ENCODE measurements at places on chromosomes 12 and 14. TPM values are rescaled to one million over a fixed set of nuclear protein-coding genes. Genes with fewer than 3 reads are reported as not detected.

- DNase-seq = no peak
Observed at GRCh38 chr12:34301251-34302130, 279.2 kb downstream of the ALG10 start.

DNA sequence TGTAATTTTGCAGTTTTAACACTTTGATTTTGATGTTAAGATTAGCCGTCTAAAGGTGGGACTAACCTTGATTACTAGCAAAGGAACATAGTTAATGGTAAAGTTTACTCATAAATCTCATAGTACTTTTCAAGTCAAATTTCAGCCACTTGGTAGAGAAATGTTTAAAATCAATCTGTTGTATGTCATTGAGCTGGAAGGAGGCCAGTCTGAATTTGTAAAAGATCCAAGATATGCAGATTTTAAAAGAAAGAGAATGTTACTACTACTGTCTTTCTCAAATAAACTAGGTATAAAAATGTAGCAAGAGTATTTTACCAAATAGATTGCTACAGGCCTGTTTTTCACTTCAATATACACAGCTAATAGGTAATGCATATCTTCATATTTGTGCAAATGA is 600.8 kb upstream of the SEL1L start:
- no peak for DNase-seq

ZNF268 gene
- 25.2 TPM for total RNA-seq

- no peak for DNase-seq
Observed at GRCh38 chr12:53766881-53767280, 15.1 kb upstream of the CISTR start.

TSHR gene
- total RNA-seq = not detected

DENR gene
- total RNA-seq = 55.8 TPM

DNA sequence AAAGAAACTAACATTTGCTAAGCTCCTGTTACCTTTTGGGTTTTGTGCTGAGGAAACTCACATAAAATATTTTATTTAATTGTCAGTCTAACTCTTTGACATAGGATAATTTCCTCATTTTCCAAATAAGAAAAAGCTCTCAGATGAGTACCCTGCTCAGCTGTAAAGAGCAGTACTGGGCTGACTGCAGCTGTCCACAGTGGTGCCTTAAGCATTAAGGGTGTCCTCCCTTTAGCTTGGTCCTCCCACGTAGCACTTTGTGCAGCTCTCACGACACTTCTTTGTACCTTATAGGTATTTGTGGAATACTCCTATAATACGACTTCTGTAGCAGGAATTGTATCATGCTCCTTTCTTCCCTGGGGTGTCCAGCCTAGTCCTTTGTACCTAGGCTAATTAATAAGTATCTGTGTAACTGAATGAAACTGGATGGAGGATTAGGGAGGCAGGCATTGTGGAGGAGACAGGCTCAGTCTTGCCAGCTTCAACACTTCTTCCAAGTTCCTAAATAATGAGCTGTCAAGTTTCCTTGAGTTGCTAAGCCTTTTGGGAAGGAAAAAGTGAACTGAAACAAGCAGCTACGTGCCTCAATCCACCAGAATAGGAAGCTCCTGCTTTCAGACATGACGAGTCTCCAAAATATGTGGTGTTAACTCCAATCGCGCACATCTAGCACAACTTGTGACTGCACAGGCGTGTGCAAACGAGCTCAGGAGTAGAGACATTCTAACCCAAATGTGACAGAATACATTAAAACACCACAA is 123.0 kb downstream of the SLC38A4 start:
- DNase-seq = no peak

GRCh38 chr12:48183876-48184548 is 568 bp downstream of the CCDC184 start:
- DNase-seq = peak; percentile 54

GARIN6 gene
- not detected for total RNA-seq

- no peak for DNase-seq
Observed at GRCh38 chr12:122125452-122126341, 47.1 kb downstream of the MLXIP start.

EIF4B gene
- total RNA-seq = 584 TPM

GRCh38 chr12:18302809-18303430 is 41.6 kb downstream of the PIK3C2G start:
- DNase-seq = no peak

- DNase-seq = no peak
Observed at GRCh38 chr12:53338017-53338416, 1.9 kb upstream of the SP7 start.

GRCh38 chr12:54684636-54685630 is 36.8 kb upstream of the DCD start:
- peak; percentile 15 for DNase-seq

- no peak for DNase-seq
Observed at GRCh38 chr12:92046557-92047392, 98.9 kb downstream of the BTG1 start.

TAMALIN gene
- total RNA-seq = 3.5 TPM

DNA sequence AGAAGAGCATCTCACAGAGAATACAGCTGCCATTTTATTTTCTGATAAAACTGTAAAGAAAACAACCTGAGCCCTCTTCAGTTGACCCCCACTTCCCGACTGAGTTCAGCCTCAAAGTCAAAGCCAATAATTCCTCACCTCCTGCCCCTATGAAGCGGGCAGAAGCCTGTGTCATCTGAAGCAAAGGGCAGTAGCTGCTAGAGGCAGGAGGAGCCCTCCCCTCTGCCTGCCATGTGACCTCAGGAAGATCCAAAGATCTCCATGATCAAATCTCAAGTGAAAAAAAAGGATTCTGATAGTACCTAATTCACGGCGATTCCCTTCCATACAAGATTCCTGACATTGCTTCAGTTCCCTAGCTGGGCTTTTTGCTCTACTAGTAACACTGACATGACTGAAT is 223.1 kb upstream of the CAND1 start:
- peak; percentile 27 for DNase-seq

DNA sequence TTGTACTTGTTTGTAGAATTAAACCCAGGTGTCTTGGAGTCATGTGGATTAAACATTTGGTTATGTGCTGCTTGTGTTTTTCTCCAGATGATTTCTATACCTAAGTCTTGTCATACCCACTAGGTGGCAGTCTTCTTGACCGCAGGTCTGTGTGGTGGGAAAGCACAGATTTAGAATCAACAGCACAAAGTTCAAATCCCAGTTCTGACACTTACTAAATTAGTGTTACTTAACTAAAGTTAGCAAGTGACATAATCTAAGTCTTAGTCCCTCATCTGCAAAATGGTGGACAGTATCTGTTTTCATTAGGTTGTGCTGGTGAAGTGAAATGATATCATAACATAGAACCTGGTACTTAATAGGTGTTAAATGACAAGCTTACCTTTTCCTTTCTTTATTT is 151.0 kb upstream of the ARHGAP5 start:
- peak; percentile 79 for DNase-seq

FAM177A1 gene
- 22.8 TPM for total RNA-seq

GRCh38 chr14:59391388-59391787 is 73.8 kb downstream of the GPR135 start:
- DNase-seq = no peak

GRCh38 chr14:52153939-52154338 is 85.1 kb upstream of the NID2 start:
- DNase-seq = no peak

- no peak for DNase-seq
Observed at GRCh38 chr12:131076296-131076695, 122.6 kb downstream of the ADGRD1 start.

SPRYD3 gene
- total RNA-seq = 5.4 TPM

- peak; percentile 78 for DNase-seq
Observed at GRCh38 chr12:107844312-107844921, 69.9 kb downstream of the ASCL4 start.

- no peak for DNase-seq
Observed at GRCh38 chr12:93784339-93785086, 107.3 kb downstream of the CRADD start.

- no peak for DNase-seq
Observed at GRCh38 chr12:48017496-48017895, 13.2 kb upstream of the COL2A1 start.

DNA sequence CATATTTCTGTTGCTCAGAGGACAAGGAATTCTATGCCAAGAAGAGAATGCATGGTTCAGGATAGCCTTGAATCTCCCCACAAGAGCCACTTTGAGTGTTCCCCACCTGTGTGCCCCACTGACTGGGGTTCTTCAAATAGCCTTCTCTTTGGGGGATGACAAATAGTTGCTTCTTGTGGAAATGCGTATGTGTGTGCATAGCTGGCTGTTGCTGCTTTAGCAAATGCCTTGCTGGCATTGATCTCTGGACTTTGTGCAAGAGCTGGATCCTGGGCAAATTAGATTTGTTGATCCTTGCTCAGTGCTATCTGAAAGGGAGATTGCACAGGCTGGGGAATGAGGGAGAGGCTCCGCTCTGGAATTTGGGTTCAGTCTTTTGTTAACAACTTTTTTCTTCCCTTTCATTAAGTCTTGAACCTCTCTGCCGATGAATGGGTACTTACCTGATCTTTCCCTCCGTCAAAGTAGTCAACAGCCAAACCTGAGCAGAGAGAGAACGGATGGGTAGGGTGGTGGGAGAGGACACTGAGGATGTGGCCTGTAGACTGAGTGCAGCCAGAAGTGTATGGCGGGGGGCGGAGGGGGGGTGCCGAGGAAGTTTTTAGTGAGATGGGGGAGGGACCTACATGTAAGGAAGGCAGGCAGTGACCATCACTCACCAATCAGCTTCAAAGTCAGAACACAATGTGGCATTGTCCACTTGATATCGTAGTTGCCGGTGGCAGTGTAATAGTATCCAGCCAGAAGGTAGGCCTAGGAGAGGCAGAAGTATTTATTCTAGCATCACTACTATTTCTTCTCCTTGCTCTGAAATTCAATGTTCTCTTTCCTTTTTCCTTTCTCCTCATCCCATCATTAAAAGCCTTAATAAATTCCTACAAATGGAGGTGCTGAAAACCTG is 10.7 kb downstream of the EMG1 start:
- DNase-seq = no peak

DNA sequence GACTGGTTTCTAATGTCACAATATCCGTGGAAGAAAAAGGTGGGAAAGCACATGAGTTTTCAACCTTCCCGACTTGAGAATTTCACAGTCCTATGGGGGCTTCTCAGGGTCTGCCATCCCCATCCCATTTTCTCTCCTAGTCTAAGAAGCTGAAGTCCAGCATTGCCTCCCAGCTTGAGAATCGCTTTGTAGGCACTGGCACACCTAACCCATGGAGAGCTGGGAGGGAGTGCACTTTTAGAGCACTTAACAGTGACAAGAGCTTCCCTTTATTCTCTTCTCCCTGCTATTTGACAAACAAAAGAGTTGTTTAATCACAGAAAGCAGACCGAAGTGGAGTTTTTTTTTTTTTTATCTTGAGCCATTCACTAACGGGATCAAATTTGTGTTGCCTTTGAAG is 22.8 kb upstream of the SRRM4 start:
- peak; percentile 46 for DNase-seq

SVOP gene
- 0.10 TPM for total RNA-seq

GRCh38 chr14:68853749-68854148 is 60.9 kb upstream of the ZFP36L1 start:
- DNase-seq = no peak

PCED1B gene
- total RNA-seq = 5.1 TPM

DNA sequence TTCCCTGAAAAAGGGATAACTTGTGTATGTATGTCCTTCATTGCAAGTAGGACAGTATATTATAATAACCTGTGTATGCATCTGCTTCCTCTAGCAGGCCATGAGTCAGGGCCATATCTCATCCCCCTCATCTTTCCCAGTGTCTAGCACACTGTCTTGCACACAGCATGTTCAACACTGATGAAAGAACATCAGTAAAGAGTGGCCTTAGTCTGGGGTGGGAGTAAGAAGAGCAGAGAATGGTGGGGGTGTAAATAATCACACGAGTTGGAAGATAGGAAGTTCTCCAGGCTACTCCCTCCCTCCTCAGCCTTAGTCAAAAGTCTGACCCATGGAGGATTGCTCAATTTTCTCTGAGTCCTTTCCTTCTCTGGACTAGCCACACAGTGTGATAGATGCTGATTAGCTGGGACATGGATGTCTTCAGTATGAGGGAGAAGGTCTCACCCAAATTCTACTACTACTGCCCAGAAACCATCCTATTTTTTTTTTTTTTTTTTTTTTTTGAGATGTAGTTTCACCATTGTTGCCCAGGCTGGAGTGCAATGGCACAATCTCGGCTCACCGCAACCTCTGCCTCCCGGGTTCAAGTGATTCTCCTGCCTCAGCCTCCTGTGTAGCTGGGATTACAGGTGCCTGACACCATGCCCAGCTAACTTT is 14.6 kb upstream of the SP1 start:
- DNase-seq = no peak

DNA sequence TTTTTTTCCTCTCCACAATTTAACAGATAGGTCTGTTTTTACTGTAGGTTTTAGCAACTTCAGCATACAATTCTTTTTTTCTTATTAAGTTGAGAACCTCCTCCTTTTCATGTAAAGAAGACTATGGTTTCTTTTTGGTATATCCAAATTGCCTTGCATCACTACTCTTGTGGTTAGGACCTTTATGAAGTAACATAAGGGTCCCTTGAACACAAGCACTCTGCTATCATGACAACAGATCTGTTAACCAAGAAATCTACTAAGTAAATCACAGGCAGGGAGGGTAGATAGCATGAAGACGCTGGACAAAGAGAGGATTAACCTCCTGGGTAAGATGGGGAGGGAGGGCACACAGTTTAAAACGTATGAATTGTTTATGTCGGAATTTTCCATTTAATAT is 380.6 kb downstream of the CCDC91 start:
- no peak for DNase-seq

- no peak for DNase-seq
Observed at GRCh38 chr12:25585662-25586061, 32.6 kb upstream of the LMNTD1 start.

- DNase-seq = no peak
Observed at GRCh38 chr14:69117020-69117767, 35.7 kb downstream of the DCAF5 start.

DNA sequence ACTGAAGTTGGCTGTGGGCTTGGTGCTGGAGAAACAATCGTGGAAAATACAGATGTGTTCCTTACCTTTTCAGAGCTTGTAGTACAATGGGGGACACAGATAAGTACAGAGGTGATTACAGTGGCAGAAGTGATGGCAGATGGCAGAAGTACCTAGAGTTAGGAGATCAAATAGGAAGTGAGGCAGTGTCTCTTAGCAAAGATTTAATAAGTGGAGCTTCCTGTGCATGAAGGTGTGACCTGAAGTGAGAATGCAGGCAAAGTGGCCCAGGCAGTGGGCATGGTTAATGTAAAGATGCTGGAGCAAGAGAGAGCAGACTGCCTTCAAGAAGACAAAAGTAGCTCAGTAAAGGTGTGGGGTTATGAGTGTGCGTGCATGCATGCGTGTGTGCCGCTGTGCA is 16.0 kb downstream of the LRRK2 start:
- no peak for DNase-seq

GPD1 gene
- 0.45 TPM for total RNA-seq

All from GM23338 (cell line).